ENCODE measurements at places on chromosomes 7 and 10.

- peak; percentile 42 for DNase-seq
Observed at GRCh38 chr10:110501142-110501937, 3.6 kb downstream of the DUSP5 start.

DNA sequence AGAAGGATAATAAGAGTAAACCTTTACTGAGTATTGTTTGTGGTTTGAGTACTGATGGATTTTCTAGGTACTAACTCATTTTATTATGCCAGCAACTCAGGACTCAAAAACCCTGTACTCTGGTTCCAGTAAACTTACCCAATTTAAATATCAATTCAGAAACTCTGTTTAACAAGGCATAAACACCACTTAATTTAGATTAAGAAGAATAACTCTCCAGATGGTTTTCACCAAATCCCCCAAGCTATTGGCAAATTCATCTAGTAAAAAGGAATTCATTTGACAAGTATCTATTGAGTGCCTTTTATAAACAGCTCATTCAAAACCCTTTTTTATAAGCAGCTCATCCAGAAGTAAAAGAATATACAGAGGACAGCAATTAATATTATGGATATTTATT lies 572.4 kb downstream of the PHTF2 start:
- no peak for DNase-seq

GRCh38 chr7:88314061-88314491 lies 7.4 kb upstream of the STEAP4 start:
- DNase-seq = no peak

GRCh38 chr10:128928231-128928836 lies 538.7 kb upstream of the MGMT start:
- no peak for DNase-seq

- no peak for DNase-seq
Observed at GRCh38 chr10:4894335-4894734, 68.3 kb downstream of the AKR1E2 start.

DNA sequence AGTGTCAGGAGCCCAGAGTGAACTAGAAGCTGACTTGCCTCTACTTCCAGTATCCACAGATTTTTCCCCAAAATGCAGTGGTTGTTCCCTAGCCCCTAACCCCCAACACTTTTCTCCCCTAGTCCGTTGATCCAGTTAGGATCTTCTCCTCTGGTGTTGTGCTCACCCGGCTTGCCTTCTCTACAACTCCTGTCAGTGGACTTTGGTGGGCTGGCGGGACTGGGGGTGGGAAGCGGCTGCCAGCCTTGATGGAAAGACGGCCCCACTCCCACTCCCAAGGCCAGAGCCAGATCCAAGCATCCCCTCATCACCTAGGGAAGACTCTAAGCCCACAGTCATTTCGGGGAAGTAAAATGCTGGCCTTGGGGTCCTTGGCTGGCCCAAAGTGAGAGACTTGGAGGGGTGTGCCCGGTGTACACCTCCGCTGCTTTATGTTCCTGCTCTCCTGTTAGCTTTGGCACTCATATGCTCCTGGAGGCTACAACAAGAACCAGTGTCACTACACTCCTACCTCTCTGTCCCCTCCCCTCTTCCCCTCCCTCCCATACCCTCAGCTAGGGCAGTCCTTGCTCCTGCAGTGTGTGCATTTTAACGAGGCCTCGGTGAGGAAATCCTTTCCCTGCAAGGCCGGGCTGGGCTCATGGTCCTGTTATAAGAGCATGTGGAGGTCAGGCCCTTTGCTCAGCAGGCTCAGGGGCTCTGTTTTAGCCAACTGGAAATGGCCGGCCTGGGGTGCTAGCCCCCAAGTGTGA lies 930 bp upstream of the HOXA10 start:
- DNase-seq = no peak

DNA sequence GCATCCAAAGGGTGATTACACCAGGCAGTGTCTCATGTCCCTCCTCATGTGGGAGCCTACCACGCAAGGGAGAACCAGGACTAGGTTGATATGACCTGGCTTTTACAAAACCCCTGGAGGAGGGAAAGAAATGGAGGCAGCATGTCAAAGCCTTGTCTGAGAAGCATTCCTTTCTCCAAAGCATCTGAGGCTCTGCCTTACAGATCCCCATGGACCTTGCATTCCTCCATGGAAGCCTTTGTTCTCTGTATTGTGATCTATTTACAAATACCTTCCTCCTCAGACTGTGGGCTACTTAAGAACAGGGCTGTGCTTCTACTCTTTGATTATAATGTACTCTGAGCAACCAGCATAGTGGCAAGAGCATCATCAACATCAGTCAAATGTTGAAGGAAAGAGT lies 197.0 kb downstream of the PLXNA4 start:
- DNase-seq = no peak

GRCh38 chr7:149310990-149311573 lies 49.1 kb downstream of the ZNF783 start:
- DNase-seq = no peak

- DNase-seq = no peak
Observed at GRCh38 chr10:119133949-119134348, 30.0 kb downstream of the DENND10 start.

- no peak for DNase-seq
Observed at GRCh38 chr7:10939237-10939910, 34.3 kb upstream of the PHF14 start.

- peak; percentile 16 for DNase-seq
Observed at GRCh38 chr10:5317547-5318107, 47.1 kb upstream of the UCN3 start.

DNA sequence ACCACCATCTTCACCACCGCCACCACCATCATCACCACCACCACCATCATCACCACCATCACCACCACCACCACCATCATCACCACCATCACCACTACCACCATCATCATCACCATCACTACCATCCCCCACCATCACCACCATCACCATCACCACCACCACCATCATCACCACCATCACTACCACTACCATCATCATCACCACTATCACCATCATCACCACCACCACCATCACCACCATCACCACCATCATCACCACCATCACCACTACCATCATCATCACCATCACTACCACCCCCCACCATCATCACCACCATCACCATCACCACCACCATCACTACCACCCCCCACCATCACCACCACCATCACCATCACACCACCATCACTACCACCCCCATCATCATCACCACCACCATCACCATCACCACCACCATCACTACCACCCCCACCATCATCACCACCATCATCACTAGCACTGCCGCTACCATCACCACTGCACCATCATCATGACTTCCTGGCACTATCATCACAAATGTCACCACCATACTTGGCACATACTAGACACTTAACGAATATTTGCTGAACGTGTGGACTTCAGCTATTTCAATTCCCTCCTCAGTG lies 25.3 kb upstream of the FZD8 start:
- no peak for DNase-seq

DNA sequence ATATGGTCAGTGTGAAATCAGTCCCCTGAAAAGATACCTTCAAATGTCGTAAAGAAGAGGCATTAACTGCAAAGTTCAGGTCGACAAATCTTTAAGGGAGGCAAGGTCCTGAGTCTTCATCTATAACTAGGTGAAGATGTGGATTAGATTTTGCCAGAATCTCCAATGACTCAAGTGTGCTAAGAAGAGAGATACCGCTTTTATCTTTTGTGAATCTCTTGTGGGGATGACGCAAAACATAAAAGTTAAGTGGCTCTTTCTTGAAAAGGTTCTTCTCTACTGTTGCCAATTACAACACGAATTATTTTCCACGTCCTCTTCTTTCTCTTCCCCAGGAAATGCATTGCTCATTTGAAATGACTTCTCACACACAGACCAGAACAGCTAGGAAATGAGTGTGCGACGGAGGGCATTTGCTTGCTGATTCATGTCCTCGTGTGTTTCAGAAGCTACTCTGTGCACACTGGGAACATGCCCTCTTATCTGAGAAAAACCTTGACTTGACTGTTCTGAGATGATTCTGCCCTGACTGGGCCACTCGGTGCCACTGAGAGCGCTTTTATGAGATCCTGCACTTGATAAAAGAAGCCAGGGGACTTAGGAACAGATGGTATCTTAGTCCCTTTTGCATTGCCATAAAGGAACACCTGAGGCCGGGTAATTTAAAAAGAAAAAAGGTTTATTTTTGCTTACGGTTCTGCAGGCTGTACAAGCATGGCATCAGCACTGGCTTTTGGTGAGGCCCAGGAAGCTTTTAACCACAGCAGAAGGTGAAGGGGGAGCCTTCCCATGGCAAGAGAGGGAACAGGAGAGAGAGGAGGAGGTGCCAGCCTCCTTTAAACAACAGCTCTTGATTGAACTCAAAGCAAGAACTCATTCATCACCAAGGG lies 169.5 kb upstream of the PFKP start:
- DNase-seq = no peak

DNA sequence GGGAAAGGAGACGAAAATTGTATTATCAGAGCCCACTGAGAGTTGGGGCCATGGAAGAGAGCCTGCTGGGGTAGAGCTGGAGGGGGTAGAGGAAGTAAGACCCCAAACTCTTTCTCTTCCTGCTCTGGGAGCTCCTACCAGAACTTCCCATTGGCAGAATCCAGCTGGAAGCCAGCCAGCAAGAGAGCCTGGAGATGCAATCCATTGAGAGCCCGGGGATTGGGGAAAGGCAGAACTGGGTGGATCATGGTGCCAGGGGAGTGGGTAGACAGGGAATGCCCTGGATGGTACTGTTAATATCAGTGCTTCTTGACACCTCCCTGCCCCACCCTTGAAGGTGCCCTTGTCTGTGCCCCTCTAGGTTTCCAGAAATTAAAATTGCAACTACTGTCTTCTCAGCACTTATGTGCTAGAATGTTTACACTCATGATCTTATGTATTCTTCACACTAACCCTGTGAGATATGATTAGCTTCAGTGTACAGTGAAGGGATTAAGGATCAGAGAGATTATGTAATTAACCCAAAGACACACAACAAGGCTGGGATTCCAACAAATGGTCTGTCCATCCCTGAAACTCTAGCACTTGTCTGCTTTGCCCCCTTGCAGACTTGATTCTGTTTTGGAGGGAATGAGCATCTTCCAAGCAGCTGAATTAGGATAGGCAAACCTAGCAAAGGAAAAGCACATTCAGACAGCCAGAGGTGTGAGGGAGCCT lies 154.1 kb downstream of the C10orf105 start:
- DNase-seq = no peak

DNA sequence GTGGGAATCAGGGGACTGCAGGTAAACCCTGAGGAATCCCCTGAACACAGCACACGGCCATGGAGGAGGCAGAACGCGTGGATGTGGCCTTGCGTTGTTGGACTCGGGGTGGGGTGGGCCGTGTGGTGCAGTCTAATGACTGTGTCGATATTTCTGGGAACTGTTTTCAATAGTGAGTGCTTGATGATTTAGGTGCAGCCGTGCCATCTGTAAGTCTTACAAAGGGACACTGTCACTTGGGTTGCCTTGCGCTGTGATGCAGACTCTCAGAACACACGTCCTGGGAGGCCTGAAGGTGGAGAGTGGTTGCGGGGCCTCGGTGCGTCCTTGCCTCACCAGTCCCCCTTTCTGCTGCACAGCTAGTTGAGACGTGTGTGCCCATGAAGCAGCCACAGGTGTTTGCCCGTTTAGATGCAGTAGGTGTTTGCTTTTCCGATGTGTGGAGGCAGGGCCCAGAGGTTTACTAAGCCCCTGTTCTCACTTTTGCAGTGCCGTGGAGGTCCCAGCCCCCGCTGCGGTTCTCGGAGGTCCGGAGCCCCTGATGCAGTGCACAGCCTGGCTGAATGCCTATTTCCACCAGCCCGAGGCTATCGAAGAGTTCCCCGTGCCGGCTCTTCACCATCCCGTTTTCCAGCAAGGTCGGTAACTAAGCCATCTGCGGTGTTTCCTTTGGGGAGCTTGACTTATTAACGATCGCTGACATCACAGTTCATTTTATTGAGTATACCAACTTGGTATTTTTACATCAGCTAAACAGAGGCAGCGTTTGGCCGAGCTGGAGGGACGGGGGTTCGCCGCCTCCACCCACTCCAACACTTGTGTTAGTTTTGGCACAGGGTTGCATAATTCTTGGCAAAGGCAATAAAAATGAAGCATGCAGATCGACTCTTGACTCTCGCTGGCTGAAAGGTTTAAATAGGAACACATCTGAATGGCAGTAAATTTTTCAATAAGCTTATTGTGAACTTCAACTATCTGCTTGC lies 240.7 kb downstream of the MGMT start:
- no peak for DNase-seq

DNA sequence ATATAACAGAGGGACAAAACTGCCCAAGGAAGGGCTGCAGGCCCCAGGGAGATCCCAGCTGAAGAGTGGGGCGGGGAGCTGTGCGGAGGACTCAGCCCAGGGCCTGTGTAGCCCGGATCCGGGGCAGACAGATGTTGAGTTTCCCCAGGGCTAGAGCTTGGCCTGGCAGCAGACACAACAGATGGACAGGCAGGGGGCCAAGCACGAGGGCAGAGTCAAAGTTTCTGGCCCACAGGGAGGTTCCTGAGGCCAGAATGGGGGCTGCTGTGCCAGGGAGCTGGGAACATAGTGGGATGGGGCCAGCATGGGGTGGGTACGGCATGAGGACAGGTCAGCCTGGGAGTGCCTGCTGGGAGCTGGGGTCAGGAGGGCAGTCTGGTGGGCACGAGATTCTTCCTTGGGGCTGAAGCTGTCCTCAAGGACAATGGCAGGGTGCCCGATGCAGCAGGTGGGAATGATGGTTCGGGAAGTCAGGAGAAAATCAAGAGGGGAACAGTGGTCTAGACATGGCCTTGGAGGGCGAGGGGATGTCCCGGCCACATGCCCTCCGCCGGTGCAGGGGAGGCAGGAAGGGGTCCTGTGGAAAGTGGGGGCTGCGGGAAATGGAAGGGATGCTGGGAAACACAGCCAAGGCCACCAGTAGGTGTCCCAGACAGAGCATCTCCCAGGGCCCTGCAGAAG lies 519.1 kb upstream of the FOXK1 start:
- no peak for DNase-seq

DNA sequence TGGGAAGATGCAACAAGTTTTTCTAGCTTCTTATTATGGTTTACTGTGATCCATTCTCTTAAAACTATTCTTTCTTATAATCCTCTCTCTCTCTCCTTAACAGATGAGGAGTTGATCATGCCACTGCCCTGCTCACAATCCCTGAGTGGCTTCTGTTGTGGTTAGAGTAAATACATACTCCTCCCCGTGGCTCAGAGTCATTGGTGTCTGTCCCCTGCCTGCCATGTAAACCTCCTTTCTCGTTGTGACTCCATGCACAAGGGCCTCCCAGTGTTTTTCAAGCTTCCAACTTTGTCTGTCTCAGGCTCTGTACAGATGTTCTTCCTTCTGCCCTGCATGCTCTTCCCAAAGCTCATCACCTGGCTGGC lies 20.4 kb downstream of the CCNY start:
- no peak for DNase-seq

GRCh38 chr7:42986213-42986612 lies 54.0 kb downstream of the MRPL32 start:
- DNase-seq = no peak

- DNase-seq = no peak
Observed at GRCh38 chr7:141714571-141714970, 6.4 kb downstream of the WEE2 start.

Data from T-helper 22 cell (primary cell).